ENCODE measurements at places on chromosomes 12 and 14. TPM values are rescaled to one million over a fixed set of nuclear protein-coding genes. Genes with fewer than 3 reads are reported as not detected.

Gene KRT5
- 182 TPM for total RNA-seq

Gene SLC10A1
- total RNA-seq = not detected

Gene PRR4
- total RNA-seq = 11.7 TPM

Gene GALC
- total RNA-seq = 53.4 TPM

Gene PPFIA2
- 107 TPM for total RNA-seq

Gene GPD1
- total RNA-seq = 28.3 TPM

Gene KRT82
- not detected for total RNA-seq

Gene OTUB2
- total RNA-seq = 3.8 TPM

Gene MEG3
- total RNA-seq = 371 TPM

Gene LTBR
- total RNA-seq = 21.1 TPM

Gene DNAJC22
- 1.4 TPM for total RNA-seq

Gene DNAH10
- total RNA-seq = 1.3 TPM

Data from camera-type eye (tissue), 1 donor.